ENCODE measurements at places on chromosomes 3 and 15.

- no peak for DNase-seq
These were observed 181.7 kb upstream of the SNTN start for GRCh38 chr3:63470745-63471144.

DNA sequence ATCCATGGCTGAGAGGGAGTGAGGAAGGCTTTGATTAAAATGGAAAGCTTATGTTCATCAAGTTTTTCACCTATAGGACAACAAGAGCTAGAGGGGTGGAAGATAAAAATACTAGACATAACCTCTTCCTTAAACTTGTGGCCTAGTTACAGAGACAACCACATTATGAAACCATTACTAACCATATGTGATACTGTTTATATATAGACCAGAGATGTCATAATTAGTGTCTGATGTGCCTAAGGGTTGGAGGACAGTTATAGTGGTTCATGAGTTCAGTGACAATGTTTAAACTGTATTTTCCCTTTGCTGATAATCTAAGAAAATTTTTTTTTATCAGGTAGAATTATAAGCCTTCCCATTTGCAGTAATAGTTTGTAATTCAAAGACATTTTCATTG is 23.7 kb downstream of the PHLDB2 start:
- no peak for DNase-seq

GRCh38 chr3:55704521-55704920 is 217.4 kb upstream of the WNT5A start:
- DNase-seq: no peak

DNA sequence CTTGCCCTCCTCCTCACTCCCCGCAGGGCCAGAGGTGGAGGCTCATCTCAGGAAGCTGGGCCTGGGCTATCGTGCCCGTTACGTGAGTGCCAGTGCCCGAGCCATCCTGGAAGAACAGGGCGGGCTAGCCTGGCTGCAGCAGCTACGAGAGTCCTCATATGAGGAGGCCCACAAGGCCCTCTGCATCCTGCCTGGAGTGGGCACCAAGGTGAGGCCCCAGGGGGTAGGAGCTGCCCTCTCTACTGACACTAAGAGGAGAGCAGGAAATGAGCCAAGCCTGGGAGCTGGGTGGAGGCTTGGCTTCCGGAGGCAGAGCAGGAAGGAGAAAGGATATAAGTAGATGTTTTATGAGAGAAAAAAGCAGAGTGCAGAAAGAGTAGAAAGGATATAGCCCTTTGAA is 4.9 kb downstream of the OGG1 start:
- no peak for DNase-seq

- DNase-seq: no peak
These were observed 482.6 kb upstream of the TPRG1 start for GRCh38 chr3:188689101-188689574.

DNA sequence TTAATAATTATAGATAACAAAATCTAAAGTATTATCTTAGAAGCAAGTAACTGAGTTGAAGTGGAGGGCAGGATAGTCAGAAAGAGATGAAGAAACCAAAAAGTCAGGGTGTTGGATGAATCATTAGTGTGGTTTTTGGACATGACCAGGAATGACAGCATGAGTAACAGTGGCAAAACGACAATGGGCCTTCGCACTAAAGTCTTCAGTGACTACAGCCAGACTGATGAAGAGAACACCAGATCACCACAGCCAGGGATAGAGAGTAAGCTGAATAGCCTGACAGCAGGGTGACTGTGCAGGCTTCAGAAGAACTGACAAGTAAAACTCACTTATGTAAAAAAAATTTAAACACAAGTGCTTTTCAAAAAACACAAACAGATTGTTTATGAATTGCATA is 96.0 kb upstream of the MELTF start:
- no peak for DNase-seq

DNA sequence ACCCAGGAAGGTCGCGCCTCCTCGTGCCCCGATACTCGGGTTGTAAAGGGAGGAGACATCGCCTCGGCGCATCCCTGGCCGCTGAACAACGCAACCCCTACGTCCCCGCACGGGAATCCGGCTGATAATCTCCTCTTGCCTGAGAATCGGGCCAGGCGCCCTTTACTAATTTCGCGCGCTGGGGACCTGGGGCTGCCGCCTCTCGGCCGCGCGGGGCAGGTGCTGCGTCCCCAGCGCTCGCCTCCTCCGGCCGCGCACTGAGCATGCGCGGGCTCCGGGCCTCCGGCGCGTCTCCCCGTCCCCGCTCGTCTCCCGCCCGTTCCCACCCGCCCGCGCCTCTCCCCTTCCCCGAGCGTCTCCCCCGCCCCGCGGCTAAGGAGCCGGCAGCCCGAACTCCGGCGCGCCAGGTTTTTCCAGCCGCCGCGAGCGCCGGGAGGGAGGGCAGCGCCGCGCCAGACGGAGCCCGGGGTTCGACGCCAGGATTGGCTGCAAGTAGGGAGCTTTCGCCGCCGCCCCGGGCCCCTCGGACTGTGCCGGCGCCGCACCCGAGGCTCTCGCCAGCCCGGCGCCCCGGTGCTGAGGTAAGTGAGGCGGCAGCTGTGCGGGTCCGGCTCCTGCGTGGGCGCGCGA is at the start of gene CNTN4:
CNTN4 (plus strand) TSS at position 469 of the 630 bp plus-strand sequence.
- DNase-seq: no peak

GRCh38 chr3:134464064-134464688 is 21.6 kb downstream of the ANAPC13 start:
- DNase-seq: peak; percentile 83
